Type B pancreatic cell (in vitro differentiated cells): ENCODE measurements at places on chromosomes 13 and 19.

DNA sequence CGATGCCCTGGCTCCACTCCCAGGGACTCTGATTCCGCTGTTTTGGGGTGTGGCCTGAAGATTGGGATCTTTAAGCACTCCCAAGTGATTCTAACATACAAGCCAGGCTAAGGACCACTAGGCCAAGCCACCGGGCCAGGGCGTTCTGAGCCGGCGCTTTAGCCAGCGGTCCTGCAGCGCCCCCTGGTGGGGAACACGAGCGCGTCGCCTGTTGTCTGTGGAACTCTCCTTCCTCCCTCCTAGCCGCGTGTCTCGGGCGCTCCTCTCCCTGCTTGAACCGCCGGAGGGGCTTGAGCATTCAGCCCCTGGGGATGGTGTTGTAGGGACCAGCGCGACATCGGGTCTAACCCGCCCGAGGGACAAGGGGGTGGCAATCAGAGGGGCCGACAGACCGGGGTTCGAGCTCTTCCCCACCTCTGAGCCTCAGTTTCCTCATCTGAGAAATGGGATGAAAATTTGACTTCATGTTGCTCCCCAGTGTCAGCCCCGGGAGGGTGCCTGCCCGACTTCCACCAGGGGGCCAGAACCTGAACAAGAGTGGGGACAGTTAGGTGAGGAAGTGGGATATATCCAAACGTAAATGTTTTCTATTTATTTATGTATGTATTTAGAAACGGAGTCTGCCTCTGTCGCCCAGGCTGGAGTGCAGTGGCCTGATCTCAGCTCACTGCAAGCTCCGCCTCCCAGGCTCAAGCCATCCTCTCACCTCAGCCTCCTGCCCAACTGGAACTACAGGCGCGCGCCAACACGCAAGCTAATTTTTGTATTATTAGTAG is 18.0 kb upstream of the PNMA8B start:
- peak; percentile 94 for DNase-seq

DNA sequence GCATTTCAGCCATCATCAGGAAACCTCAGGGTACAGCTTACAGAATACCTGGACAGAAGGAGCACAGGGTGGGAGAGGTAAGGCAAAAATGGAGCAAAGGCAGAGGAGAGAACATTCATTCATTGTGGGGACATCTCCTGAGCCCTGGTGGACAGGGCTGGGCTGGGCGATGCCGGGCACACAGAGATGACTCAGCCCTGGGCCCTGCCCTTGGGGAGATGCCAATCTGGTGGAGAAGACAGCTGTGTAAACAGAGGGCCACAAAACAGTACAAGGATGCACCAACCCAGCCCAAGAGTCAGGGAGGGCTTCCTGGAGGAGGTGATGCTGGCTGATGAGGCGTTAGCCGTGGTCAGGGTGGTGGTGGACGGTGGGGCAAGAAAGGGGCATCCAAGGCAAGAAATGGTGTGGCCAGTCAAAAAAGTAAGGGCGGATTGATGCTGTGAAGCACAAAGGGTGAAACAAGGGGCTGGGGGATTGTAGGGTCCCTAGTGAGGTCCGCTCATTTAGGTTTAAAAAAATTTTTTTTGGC is 3.6 kb upstream of the HAS1 start:
- DNase-seq, result no peak

DNA sequence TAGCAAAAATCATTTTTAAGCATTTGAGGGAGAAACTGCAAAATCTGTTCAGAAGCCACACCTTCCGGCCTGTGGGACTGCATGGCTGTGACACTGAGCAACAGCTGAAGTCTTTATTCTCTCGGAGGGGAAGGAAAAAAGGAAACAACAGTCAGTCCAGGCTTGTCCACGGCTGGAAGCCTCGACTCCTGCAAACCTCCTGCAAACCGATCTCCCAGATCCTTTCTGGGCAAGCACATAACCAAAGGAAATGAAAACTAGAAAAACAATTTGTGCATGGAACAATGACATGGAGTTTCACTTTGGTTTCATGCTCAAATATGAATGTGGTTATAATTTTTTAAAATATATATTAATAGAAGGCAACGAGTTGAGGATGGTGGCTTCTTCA is 1.0 kb downstream of the COL4A1 start:
- DNase-seq, result no peak

DNA sequence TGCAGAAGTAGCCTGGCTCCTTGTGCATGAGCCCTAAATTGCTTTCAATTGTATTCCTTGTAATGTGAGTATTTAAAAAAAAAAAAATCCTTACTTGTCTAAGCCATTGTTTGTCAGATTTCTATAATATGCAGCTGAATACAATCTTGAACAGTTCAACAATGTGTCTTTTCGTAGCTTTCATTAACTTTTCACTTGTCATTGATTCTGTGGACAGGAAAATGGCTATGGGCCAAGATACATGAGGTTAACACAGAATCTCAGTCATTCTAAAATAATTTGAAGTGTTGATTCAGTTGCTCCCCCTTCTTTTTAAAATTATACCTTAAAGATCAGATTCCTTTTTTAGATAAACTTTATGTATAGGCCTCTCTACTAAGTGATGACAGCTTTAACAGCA is 395.8 kb upstream of the KLF12 start:
- DNase-seq, result no peak

DNA sequence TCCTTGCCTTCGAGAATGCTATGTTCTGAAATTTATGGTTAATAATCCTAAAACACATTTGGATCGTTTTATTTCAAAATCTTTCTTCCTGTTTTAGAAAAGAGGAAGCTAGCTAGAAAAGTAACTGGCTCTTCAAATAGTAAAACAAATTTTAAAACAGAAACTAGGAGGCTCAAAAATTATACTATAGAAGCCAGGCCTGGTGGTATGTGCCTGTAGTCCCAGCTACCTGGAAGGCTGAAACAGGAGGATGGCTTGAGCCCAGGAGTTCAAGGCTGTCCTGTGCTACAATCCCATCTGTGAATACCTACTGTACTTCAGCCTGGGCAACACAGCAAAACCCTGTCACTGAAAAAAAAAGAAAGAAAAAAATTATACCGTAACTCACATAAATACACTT is 57.9 kb downstream of the ELF1 start:
- no peak for DNase-seq

DNA sequence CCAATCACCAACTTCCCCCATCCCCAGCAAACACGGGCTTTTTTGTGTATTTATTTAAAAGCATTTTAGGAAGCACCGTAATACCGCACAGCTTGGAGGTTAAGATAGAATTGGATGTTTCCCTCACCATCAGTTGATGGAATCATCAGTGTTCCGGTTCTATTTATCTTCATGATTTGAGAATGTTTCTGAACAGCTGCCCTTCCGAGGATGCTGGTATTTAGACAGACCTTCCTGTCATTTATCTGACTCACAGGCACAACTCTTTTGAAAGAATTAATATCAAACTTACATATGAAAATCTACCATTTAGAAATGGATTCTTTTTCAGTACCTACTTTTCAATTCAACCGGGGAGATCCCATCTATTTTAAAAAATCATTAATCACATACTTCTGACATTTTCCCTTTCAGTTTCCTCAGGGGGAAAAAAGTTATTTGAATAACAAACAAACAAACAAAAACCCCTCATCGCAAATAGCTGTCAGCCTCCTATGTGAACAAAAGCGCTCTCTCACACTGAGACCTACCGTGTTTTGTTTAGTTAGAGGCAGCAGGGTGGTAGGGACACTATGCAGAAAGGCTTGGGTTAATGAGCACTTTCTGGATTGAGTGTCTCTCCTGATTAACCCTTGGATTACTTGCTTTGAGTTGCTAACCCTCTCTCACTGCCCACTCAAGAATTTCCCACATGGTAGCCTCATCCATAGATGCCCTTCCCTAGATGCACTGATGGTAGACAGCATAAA is 189.3 kb downstream of the TM9SF2 start:
- no peak for DNase-seq

DNA sequence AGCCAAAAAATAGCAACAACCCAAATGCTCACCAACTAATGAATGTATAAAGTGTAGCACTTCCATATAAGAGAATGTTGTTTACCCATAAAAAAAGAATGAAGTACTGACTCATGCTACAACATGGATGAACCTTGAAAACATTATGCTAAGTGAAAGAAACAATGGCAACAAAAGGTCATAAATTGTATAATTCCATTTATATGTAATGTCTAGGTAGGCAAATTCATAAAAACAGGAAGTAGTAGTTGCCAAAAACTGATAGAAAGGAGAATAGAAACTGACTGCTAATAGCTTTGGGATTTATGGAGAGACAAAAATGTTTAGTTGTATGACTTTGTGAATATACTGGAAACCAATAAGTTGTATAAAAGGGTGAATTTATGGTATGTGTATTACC is 21.6 kb downstream of the MYCBP2 start:
- no peak for DNase-seq

DNA sequence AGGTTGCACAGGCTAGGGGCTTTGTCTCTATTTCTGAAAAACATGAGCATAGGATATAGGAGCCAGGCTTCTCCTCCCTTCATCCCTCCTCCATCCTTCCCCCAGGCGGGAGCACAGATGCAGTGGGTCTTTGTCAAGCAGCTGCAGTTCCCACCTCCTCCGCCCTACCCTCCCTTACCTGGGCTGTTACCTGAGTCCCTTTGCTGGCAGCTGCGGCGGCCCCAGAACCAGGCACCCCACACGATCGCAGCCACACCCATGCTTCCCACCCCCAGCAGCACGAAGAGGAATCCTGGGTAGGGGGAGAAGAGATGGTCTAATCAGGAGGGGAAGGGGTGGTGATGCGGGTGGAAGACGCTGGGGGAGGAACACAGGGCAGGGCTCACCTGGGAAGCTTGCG is 7.8 kb downstream of the TMIGD2 start:
- DNase-seq, result no peak

GRCh38 chr13:41137241-41137640 is 4.6 kb upstream of the KBTBD6 start:
- DNase-seq, result no peak

DNA sequence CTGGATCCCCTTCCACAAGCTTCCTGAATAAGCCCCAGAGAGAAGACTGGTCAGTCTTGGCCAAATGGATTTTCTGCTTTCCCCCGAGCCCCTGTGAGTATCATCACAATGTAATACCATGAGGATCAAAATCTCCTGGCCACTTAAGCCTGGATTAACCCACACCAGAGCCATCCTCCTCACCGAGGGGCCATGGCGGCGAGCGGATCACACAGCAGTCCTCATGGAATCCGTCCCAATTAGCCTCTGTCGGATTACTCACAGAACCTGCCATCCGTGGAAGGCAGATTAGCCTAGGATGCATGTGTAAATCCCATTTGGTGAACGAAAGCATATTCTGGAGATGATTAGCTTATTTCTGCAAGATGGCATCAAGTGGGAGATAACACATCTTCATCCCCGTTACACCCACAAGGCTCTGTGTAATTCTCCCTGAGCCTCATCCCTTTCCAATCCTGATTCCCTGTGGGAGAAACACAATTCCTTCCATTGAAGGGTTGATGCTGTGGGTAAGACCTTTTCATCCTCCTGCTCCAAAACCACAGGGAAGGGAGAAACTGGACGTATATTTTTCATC is 42.5 kb downstream of the GNG7 start:
- DNase-seq, result no peak

GRCh38 chr19:52492201-52492993 is 35.1 kb upstream of the ZNF808 start:
- DNase-seq, result peak; percentile 83

- no peak for DNase-seq
Measured at GRCh38 chr19:53193535-53194222, 521 bp upstream of the ZNF665 start.

DNA sequence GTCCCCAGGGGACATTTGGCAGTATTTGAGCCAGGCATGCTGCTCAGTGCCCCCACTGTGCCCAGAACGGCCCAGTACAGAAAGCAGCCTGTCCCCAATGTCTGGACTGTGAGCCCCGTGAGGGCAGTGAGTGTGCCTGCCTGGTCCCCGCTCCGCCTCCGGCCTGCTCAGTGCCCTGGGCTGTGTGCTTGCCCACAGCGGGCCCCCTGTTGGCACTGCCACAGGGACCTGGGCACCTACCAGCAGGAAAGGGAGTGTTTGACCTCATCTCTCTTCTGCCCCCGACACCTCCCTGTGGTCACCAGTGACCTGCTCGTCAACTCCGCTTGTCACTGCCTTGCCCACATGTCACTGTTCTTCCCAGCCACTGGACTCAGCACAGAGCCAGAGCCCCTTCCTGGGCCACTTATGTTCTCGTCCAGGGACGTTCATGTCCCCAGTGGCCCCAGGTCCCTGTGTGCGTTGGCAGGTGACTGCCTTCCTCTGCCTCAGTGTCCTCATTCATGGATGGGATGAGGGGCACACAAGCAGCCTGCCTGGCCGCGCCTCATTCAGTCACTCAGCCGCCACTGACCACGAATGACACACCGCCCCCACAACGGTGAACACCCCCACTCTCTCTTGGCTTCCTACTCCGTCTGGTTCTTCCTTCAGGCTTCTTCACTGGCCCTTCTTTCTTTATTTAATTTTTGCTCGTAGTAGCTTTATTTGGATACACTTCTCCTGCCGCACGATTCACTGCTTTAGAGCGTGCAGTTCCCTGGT is 2.8 kb downstream of the FZR1 start:
- no peak for DNase-seq

DNA sequence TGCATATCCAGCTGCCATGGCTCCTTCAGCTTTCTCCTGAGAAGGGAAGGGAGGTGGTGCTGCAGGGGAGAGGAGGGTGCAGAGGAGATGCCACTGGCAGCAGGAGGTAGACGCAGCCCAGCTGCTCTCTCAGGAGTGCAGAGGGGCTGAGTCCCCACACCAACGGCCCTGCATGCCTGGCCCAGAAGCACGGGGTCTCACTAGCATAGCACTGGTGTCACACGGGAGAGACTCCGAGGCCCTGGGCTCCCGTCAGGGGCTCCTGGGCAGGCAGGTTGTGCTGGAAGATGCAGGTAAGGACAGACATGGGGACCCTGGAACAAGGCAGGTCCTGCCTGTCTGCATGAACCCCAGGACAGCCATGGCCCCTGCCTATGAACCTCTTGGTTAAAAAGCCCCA is 80.1 kb downstream of the C1QTNF9 start:
- no peak for DNase-seq

- no peak for DNase-seq
Measured at GRCh38 chr13:30371649-30372265, 50.5 kb upstream of the UBE2L5 start.

- DNase-seq, result no peak
Measured at GRCh38 chr13:27913160-27913559, 6.6 kb upstream of the PDX1 start.

DNA sequence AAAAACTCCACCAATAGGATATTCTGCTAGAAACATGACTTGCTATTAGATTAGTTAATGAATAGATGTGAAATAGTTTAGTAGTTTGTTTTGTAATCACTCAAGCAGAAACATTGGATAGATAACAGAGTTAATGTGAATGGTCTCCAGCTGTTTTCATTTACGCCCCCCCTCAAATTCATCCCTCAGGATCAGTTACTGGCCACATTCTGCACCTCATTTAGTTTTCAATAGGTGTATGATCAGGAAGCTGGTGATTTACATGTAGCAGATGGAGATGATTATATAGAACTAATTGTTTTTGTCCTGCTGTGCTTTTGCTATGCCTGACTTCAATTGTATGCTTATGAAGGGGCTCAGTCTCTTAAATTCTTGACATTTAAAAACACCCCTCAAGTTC is 759.0 kb downstream of the SLITRK6 start:
- DNase-seq, result no peak

DNA sequence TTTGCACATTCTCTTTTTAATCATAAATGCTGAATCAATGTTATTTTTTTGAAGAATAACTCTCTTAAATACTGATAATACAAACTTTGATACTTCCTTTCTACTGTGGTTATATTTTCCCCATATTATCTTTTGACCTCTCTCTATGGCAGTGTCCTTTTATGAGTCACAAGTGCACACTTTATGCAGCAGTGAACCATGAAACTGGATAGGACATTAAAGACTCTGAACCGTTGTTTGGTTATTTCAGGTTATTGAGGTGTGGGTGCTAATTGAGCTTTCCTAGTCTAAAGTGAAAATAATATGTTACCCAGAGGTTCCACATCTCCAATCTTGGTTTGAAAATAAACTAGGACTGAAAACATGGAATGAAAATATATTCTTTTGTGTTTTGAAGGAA is 71.4 kb downstream of the DGKH start:
- DNase-seq, result no peak
